ENCODE measurements at places on chromosomes 1 and 21. TPM values are rescaled to one million over a fixed set of nuclear protein-coding genes. Genes with fewer than 3 reads are reported as not detected.

LIN28A gene
- not detected for total RNA-seq

YRDC gene
- total RNA-seq = 13.3 TPM

NES gene
- 43.7 TPM for total RNA-seq

PTGFR gene
- total RNA-seq = 28.9 TPM

HLX gene
- 4.9 TPM for total RNA-seq

ATP1A4 gene
- not detected for total RNA-seq

MPZ gene
- total RNA-seq = 2.2 TPM

THEM5 gene
- total RNA-seq = not detected

MPL gene
- total RNA-seq = not detected

SAMD11 gene
- total RNA-seq = 1.9 TPM

PCSK9 gene
- total RNA-seq = 0.85 TPM

HSPB7 gene
- total RNA-seq = 45.2 TPM

SLC2A5 gene
- 25.9 TPM for total RNA-seq

SIPA1L2 gene
- 5.0 TPM for total RNA-seq

CFAP107 gene
- not detected for total RNA-seq
